ENCODE measurements at places on chromosomes 6 and 20.

DNA sequence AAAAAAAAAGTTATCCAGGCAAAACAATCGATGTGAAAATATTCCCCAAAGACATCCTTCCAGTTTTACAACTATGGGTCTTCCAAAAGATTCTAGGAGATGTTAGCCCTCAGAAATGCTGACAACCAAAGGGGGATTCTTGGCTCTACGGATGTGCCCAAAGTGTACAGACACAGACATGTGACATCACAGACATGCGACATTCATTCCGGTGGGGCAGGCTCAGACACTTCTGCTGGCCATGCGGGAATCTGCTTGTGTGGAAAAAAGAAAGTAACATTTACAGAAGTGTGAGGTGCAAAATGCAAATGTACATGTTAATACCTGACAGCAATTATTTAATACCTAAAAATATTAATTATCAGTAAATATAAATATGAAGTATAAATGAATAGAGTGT is 268.6 kb downstream of the FOXC1 start:
- DNase-seq: no peak

DNA sequence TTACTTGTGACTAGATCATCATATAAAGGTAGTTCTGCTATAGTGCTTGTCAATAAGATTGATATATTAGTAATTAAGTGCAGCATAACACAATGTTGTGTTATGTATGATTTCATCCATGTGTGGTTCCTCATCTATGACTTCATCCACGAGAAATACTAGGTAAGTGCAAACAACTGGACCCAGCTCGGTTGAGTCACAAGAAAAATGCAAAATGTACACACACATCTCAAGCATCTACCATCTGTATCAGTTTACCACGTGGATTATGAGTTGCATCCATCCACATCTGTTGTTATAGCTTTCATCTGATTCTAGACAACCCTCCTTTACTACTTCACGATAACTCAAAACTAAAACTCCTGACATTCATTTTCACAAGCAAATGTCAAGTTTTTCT is 517.0 kb upstream of the CITED2 start:
- DNase-seq: no peak

- DNase-seq: no peak
These were observed 11.0 kb upstream of the ARMC12 start for GRCh38 chr6:35725721-35726438.

- no peak for DNase-seq
These were observed 469.5 kb downstream of the QKI start for GRCh38 chr6:163883984-163884383.

- no peak for DNase-seq
These were observed 46.0 kb upstream of the UST start for GRCh38 chr6:148700741-148701311.

- no peak for DNase-seq
These were observed 191.4 kb downstream of the NKAIN2 start for GRCh38 chr6:123994891-123995635.

DNA sequence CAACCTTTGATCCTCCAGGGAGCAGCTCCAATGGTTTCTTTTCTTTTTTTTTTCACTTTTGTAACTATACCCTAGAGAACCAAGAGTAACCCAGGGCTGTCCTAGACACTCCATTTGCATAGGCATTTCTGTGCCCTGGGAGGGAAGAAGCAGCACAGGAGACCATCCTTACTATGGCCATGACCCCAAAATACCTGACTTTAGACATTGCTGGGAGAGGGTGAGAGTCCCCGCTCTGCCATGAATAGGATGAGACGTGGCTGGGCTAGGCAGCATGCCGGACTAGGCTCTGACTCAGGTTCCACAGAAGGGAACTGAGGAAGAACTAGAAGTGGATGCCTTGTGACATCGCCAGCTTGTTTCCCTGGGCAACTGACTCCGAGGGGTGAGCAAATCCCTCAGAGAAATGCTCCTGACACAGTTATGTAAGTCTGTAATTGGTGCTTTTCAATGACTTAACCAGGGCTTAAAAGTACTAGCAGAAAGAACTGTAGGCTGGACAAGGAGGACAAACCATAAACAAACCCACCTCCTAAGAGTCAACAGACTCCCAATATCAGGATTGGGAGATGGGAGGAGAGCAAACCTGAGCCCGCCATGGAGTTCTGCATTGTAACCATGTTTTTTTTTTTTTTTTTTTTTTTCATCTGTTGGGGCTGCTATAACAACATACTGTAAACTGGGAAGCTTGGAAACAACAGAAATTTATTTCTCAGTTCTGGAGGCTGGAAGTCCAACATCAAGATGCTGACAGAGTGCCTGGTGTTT is 910 bp upstream of the ADTRP start:
- DNase-seq: no peak

- DNase-seq: no peak
These were observed 4.2 kb downstream of the PSMF1 start for GRCh38 chr20:1122388-1123315.

- DNase-seq: no peak
These were observed 77.3 kb downstream of the SLC22A23 start for GRCh38 chr6:3379482-3380060.

- no peak for DNase-seq
These were observed 177.8 kb downstream of the OGFRL1 start for GRCh38 chr6:71466362-71466761.

GRCh38 chr20:17896771-17897369 is 71.7 kb downstream of the SNX5 start:
- DNase-seq: no peak

DNA sequence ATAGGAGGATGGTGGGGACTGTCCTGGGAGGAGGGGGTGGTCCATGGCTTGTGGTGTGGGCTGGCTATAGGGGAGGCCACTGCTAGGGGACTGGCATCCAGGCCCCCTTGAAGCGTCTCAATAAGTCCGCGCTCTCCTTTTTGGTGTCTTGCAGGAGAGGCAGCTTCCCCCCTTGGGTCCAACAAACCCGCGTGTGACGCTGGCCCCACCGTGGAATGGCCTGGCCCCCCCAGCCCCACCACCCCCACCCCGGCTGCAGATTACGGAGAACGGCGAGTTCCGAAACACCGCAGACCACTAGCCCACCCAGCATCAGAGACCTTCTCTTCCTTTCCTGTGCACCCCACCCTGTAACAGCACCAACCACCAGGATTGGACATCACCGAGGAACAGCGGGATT is 2.8 kb upstream of the ZBTB9 start:
- DNase-seq: no peak

Measured in stimulated activated CD4-positive, alpha-beta T cell treated with anti-CD3 and anti-CD28 coated beads, Interleukin-1b, Interleukin-23, amount 100 ng/mL, for 1 hour (primary cell).